Astrocyte (in vitro differentiated cells and primary cell): ENCODE measurements at places on chromosomes 12 and 14. TPM values are rescaled to one million over a fixed set of nuclear protein-coding genes. Genes with fewer than 3 reads are reported as not detected.

- no peak for DNase-seq
Observed at GRCh38 chr14:68441542-68441941, 351.3 kb downstream of the ZFP36L1 start.

GRCh38 chr14:94691660-94692034 lies 78.3 kb downstream of the GSC start:
- no peak for DNase-seq

GRCh38 chr12:95198914-95199313 lies 18.4 kb downstream of the FGD6 start:
- no peak for DNase-seq

- peak; percentile 73 for DNase-seq
Observed at GRCh38 chr14:98293576-98293975, 978.4 kb downstream of the BCL11B start.

DNA sequence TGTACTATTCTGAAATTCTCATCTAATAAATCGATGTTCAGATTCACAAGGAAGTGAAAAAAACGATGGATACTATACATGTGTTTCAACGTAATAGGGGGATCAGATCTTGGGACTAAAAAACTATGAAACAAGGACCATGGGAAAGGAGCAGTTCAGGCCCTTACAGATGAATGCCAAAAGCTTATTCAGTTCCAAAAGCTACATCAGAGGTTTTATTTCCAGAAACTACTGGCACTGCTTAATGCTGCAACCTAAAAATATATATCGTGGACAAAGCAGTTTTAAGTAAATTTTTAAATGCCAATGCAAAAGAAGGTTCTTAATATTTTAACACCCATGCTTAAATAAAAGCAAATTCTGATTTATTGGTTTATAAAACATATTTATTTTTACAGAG lies 38.5 kb downstream of the LRIG3 start:
- DNase-seq: no peak

The HOXC12 gene
- not detected in 2 replicates for total RNA-seq
